ENCODE measurements at places on chromosomes 1 and 21.

- DNase-seq: no peak
Measured at GRCh38 chr21:34880401-34880800, 168.7 kb downstream of the RUNX1 start.

DNA sequence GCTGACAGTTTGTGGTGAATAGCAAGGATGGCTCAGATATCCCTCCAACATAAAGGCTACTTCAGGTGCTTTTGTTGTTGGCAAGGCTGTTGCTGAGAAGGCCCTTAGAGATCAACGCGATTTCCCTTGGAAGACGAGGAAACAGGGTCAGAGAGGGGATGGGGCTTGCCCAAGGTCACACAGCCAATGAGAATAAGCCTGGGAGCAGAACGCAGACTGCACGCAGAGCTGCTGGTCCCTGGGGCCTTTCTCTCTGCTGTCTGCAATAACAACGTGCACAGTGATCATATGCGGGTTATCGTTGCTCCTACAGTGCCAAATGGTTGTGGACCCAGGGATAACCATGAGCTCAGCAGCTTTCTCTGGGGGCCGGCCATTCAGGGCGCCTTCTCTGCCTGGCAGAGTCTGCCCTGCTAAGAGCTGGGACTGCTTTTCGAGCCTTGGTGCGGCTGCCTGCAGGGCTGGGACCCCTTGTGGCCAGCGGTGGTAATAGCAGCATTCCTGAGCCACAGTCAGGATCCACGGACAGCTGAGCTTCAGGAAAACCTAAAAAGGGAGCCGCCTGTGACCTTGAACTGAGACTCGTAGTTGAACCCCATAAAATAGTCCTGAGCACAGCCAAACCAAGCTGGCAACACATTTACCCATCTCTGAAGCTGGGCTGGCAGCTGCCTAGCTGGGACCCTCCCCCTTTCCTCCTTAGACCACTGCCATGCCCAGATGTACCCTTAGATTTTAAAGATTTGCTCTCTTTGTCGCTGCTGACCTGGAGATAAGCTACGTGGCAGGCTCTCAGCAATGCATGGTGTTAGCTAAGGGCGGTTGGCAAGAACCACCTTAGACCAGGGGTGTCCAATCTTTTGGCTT is 39.8 kb downstream of the HTR6 start:
- peak; percentile 38 for DNase-seq

DNA sequence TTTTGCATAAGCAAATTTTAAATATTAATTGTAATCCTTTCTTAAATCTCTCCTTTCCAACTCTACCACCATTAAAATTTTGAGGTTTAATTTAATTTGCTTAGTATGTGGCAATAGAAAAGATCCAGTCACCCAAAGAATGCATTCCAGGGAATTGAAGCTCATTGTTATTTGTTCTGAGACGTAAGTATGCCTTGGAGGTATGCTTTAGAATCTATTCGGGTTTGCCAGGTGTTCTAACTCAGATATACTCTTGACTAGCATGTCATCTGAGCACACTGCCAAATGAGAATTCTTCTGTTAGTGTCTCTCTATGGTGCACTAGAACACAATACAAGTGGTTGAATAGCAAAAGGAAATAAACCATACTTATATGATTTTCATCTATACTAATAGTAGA is 813.6 kb upstream of the ADGRL2 start:
- no peak for DNase-seq

GRCh38 chr1:172682812-172683211 is 23.9 kb downstream of the FASLG start:
- no peak for DNase-seq

GRCh38 chr1:212624976-212625501 is 16.5 kb downstream of the ATF3 start:
- DNase-seq: no peak

GRCh38 chr1:65114322-65114721 is 33.7 kb upstream of the AK4 start:
- no peak for DNase-seq

GRCh38 chr1:80678438-80678837 is 1122.3 kb upstream of the ADGRL2 start:
- no peak for DNase-seq

GRCh38 chr1:22792396-22793160 is 81.9 kb downstream of the EPHB2 start:
- no peak for DNase-seq

DNA sequence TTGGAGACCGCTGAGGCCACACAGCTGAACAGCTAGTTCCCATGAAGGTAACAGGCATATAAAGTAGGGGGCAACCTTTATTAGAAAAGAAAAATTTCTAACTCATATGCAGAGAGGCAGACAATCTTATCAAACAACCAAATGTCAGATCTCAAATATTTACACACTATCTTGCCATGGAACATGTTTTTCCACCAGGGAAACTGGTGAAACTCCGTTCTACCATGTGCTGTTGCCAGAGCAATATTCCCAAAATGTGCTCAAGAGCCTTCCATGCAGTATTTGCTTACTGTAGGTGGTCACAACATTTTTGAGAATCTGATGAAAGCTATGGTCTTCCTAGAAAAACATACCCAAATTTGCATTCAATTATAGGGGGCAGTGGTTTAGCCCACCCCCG is 143.4 kb upstream of the MAGI3 start:
- no peak for DNase-seq

GRCh38 chr1:7046891-7047290 is 261.6 kb downstream of the CAMTA1 start:
- DNase-seq: no peak

DNA sequence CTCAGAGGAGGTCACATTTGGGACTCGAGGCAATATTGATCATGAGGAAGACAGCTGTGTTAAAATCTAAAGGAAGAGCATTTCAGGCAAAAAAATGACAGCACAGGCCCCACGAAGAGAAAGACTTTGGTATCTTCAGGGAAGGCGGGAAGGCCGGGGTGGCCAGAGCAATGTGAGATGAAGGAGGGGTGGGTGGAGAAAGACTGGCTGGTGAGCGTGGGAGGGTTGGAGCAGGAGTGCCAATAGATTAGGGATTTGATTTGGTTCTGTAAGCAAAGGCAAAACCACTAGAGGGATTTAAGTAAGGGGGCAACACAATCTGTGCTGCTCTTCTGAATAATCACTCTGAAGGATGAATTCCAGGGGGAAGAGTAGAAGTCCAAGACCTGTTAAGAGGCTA is 48.0 kb upstream of the BCL9 start:
- DNase-seq: no peak

DNA sequence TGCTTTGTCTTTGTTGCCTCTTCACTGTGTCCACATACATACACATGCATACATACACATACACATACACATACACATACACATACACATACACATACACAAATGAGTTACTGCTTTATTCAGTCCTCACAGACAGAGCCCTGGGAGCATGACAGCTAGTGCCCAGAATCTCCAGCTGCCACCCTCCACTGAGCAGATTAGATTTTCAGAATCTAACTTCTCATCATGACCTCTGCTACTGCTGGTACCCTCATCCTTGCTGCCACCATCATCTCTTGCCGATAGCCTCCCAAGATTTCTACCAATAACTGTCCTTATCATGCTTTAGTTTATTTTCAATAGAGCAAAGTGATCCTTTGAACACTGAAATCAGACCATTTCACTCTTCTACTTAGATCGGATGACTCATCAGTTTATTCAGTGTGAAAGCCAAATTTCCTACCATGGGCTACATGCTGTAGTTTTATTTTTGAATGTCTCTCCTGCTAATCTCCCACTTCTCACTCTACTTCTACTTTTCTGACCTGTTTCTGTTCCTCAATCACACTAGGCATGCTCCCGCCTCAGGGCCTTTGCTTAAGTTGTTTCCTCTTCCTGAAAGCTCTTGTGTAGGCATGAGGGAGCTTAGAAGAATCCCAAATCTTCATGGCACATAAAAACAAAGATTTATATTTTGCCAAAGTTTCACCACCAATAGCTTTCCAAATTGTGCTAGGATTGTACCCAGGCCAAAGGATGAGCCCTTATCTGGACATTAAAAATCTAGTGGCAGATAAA is 43.0 kb downstream of the ATP6V1G3 start:
- DNase-seq: no peak

GRCh38 chr1:17596186-17596585 is 56.7 kb downstream of the ARHGEF10L start:
- no peak for DNase-seq

DNA sequence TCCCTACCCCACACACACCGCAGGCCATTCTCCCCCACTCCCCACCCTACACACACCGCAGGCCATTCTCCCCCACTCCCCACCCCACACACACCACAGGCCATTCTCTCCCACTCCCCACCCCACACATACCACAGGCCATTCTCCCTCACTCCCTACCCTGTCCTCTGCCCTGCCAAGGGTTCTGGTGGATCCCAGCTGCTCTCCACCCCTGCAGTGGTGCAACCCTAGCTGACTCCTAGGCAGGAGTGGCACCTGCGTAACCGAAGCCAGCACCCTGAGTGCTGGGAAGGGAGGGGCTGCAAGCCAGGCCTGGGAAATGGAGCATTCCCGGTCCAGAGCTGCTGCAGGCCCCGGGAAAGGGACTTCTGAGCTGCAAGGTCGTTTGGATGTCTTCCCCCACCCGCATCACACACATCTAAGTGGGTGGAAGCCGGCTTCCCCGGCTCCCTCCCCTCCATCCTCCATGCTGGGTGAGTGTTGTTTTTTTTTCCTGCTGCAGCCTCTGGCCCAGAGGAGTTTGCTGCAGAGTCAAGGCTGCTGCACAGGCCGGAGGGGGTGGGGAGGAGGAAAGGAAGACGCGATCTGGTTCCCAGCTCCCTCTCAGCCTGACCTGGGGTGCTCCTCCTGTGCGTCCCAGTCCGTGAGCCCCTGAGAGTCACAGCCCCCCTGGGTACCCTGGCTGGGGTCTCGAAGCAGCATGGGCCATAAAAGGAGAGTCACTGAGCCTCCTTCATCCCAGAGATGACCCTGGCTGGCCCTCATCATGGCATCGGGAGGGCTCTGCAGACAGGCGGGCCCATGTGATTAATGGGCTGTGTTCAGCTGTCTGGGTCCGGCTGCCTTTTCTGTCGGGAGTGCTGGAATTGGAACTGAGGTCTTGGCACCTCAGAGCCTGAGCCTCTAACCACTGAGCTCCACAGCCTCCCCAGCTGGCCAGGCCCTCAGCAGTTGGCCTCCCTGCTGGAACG is 16.1 kb downstream of the H6PD start:
- DNase-seq: no peak

GRCh38 chr1:215399787-215400186 is 167.3 kb upstream of the KCTD3 start:
- no peak for DNase-seq

DNA sequence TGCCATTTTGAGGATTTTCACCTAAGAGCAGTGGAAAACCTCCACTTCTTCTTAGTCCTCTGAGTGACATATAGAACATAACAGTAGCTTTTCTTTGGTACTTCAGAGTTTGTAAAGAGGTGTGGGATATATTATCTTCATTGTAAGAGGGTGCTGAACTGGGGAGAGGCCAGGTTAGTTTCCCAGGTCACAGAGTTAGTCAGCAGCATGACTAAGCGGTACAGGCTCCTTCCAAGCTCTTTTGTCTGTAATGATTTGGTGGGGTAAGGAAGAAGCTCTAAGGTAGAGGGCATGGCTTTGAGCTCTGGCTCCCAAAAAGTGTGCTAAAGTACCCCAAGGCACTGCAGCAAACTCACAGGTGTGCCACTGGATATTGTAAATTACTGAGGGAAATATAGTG is 325.0 kb upstream of the PLXNA2 start:
- DNase-seq: no peak

GRCh38 chr1:39220891-39221870 is 16.7 kb downstream of the MACF1 start:
- no peak for DNase-seq

GRCh38 chr21:33661146-33661545 is 18.8 kb downstream of the ITSN1 start:
- DNase-seq: no peak

DNA sequence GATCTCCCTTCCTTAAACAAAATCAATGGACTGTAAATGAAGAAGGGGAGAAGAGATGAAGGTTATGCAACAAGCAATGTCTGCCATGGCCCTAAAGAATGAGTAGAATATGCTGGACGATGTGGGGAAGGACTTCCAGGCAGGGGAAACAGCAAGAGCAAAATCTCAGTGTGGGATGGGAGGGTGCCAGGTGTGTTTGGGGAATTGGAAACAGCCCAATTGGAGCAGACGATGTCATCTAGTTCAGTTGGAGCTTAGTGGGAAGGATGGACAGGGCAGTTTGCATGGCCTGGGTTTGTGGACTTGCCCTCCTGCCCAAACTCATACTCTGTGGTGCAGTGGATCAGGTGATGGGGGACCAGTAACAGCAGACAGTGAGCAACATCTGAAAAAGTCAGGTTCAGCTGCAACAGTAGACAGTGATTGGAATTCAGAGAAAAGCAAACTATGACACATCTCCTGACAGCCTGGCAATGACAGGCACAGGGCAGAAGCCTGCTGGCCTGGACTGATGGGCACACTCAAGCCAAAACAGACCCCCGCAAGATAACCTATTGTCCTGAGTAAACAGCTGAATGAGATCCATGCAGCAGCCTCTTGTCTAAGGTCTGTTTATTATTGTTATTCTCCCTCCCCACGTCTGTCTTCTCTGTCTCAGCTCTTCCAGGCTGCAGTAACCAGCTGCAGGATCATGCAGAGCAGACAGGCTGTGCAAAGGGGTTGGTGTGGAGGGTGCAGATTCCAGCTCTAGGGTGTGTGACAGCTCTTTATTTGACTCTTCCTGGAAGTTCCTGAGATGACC is 50.5 kb upstream of the PRELP start:
- DNase-seq: no peak

GRCh38 chr1:33902486-33903209 is 38.8 kb downstream of the HMGB4 start:
- no peak for DNase-seq

GRCh38 chr21:27047658-27048314 is 80.9 kb upstream of the ADAMTS5 start:
- DNase-seq: no peak

GRCh38 chr1:21673277-21673780 is 4.2 kb upstream of the RAP1GAP start:
- no peak for DNase-seq

GRCh38 chr1:93960641-93961147 is 51.5 kb upstream of the GCLM start:
- no peak for DNase-seq

GRCh38 chr21:43267391-43268085 is 98.7 kb downstream of the CRYAA start:
- no peak for DNase-seq

GRCh38 chr1:42684139-42684538 is 1.9 kb downstream of the YBX1 start:
- DNase-seq: no peak

- no peak for DNase-seq
Measured at GRCh38 chr1:100624886-100625610, 87.1 kb downstream of the GPR88 start.

GRCh38 chr1:168257397-168257796 is 23.3 kb upstream of the TBX19 start:
- no peak for DNase-seq

- no peak for DNase-seq
Measured at GRCh38 chr1:245045087-245045881, 109.5 kb upstream of the KIF26B start.

DNA sequence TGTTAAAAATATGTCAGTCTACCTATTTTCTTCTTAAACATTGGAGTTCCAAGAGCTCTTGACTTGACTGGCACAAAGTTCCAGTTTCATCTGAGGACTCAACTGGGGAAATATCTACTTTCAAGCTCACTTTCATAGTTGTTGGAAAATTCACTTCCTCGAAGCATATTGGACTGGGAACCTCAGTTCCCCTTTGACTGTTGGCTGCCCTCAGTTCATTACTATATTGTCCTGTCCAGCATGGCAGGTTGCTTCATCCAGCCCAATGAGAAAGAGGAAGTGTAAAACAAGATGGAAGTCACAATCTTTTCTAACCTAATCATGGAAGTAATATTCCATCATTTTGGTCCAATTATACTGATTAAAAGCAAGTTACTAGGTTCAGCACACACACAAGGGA is 54.3 kb downstream of the ZNF697 start:
- DNase-seq: no peak

- DNase-seq: no peak
Measured at GRCh38 chr1:199312626-199313025, 673.8 kb downstream of the PTPRC start.
